ENCODE measurements at places on chromosomes 1 and 21.

GRCh38 chr1:180918519-180918918, 5.8 kb downstream of the KIAA1614 start:
- DNase-seq = no peak

GRCh38 chr1:42085596-42085995, 67.6 kb upstream of the GUCA2B start:
- DNase-seq = peak; percentile 2

DNA sequence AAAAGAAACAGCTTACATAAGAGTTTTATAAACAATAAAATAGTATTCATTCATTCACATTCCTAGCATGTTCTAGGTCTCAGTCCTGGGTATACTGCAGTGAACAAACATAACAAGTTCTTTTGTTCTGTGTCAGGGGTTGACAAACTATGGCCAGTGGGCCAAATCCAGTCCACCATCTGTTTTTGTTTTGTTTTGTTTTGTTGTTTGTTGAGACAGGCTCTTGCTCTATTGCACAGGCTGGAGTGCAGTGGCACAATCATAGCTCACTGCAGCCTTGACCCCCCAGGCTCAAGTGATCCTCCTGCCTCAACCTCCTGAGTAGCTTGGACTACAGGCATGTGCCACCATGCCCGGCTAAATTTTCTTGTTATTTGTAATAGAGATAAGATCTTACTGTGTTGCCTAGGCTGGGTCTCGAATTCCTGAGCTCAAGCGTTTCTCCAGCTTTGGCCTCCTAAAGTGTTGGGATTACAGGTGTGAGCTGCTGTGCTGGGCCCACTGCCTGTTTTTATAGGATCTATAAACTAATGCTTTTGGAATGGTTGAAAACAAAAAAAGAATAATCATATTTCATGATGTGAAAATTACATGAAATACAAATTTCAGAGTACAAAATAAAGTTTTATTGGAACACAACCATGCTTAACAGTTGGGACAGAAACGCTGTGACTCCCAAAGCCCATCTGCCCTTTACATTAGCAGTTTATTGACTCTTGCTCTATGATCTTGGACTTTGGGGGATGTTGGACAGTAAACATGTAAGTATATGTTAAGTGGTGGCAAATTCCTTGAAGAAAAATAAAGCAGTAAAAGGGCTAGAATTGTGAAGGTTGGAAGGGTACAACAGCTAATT, 17.9 kb downstream of the CAPZA1 start:
- DNase-seq = no peak

DNA sequence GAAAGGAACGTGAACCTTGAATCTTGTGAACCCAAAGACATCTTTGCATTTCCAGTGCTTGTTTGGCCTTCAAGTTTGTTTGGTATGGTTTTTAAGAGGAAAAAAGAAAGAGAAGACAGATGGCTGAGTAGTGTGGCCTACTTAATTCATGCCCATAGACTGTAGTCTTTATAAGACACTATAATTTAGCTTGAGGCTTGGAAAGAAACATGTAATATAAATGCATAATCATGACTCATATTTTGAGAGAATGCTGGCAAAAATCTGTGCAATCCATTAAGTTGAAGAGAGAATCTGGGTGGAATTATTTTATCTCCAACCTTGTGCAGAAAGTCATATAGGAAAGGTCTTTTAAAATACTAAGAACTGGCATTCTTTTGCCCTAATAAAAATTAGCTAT, 179.3 kb downstream of the SIPA1L2 start:
- DNase-seq = no peak

DNA sequence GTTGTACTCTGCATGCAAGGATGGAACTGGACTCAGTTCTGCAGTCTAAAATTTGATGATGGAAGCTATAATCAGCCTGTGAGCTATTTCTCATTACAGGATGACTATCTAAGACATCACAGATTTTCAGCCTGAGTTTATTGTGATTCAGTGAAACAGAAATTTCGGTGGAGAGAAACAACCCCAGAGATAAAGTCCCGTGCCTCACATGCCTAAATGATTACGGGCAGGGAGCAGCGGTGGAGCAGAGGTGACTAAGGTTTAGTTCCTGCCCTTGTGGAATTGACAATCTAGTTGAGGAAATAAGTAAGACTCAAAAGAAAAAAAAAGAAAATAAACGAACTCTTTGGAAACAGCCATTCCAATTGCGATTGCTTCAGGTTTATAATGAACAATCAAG, 96.9 kb downstream of the GRIK3 start:
- no peak for DNase-seq

GRCh38 chr21:29175408-29176134, 45.1 kb downstream of the MAP3K7CL start:
- DNase-seq = peak; percentile 34

GRCh38 chr1:116628448-116628847, 39.1 kb downstream of the IGSF3 start:
- DNase-seq = no peak

DNA sequence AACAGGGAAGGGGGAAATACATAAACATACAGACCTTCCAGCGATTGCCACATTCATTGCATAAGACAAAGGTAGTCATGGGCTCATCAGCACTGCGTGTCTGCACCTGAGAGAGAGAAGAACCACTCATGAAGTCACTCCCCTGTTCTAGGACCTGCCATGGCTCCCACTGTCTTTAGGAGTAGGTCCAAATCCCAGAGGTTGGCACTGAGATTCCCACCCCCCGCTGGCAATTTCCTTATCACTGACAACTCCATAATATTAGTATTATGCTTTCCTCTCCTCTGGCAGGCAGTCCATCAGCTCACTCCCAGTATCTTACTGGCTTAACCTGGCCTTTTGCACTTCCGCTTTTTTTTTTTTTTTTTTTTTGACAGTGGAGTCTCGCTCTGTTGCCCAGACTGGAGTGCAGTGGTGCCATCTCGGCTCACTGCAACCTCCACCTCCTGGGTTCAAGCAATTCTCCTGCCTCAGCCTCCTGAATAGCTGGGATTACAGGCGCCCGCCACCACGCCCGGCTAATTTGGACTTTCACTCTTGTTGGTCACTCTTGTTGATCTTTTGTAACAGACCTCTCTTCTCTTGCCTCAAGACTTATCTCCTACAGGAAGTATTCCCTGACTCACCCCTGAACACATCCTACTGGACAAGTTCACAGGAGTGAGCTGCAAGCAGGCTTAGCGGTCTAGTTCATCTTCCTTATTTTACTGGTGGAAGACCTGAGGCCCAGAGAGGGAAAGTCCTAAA, 14.8 kb upstream of the ZNF436 start:
- DNase-seq = no peak

Data from muscle of back (tissue), 13 donors.